ENCODE measurements at places on chromosomes 7 and 10. TPM values are rescaled to one million over a fixed set of nuclear protein-coding genes. Genes with fewer than 3 reads are reported as not detected.

GRCh38 chr7:148334959-148335577, 255.5 kb upstream of the C7orf33 start:
- no peak for DNase-seq

The MACC1 gene
- 0.08 TPM for polyA plus RNA-seq

DNA sequence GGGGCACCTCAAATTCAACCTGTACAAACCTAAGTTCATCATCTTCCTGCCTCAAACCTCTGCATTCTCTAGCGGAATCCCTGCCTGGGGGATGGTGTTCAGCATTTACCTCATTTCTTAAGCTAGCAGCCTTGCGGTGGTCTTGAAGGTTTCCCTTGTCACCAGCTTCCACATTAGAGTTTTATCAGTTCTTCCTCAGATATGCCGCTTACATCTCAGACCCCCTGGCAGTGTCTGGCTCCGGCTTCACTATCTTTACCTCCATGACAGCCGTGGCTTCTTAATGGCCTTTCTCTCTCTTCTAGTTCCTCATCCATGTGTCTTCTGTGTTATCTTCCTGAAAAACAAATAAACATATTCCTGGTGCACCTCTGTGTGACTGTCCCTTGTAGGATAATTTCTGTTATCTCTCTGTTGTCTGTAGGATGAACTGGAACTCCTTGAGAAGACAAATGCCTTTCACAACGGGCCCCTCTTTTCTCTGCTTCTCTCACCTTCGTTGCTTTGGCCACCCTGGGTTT, 101.1 kb upstream of the BMPER start:
- no peak for DNase-seq

The EIF4EBP2 gene
- 61.9 TPM for polyA plus RNA-seq

The WNT2 gene
- not detected for polyA plus RNA-seq

The HOXA4 gene
- polyA plus RNA-seq = 0.20 TPM

- no peak for DNase-seq
Observed at GRCh38 chr7:119733127-119733879, 539.7 kb upstream of the KCND2 start.
